ENCODE measurements at places on chromosomes 4 and X. TPM values are rescaled to one million over a fixed set of nuclear protein-coding genes. Genes with fewer than 3 reads are reported as not detected.

The IL2 gene
- not detected for total RNA-seq

The RIPPLY1 gene
- total RNA-seq: not detected

The MID2 gene
- total RNA-seq: 25.2 TPM

The NRK gene
- 1.3 TPM for total RNA-seq

The RAP2C gene
- 24.3 TPM for total RNA-seq

The DCTD gene
- total RNA-seq: 88.6 TPM

The ADH4 gene
- 0.38 TPM for total RNA-seq

The SSX2B gene
- not detected for total RNA-seq

The TMEM154 gene
- total RNA-seq: 12.7 TPM

The TMLHE gene
- 14.2 TPM for total RNA-seq

The SEL1L3 gene
- total RNA-seq: 69.2 TPM

The MID1IP1 gene
- total RNA-seq: 83.6 TPM

The UCHL1 gene
- total RNA-seq: 7.2 TPM

The MSMO1 gene
- total RNA-seq: 213 TPM

The EDA2R gene
- 5.6 TPM for total RNA-seq

The ZIC3 gene
- total RNA-seq: not detected

DNA sequence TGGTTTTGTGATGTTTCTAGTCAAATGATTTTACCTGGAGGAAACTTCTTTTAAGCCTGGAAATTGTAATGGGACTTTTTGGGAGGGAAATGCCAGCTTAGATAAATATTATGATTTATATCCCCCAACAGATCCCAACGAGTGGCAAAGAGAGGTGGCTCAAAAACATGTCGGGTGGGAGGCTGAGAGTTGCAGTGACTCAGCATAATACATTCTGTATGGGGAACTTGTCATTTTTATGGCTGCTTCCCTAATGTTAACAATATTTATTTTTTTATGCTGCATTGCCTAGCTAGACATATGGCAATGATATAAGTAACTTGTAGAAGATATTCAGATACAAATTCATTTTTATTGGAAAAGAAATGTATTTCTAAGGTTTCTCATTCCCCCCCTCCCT is 219.0 kb downstream of the ARHGAP10 start:
- DNase-seq: no peak

- DNase-seq: no peak
Measured at GRCh38 chr4:107592519-107592918, 127.5 kb downstream of the PAPSS1 start.

DNA sequence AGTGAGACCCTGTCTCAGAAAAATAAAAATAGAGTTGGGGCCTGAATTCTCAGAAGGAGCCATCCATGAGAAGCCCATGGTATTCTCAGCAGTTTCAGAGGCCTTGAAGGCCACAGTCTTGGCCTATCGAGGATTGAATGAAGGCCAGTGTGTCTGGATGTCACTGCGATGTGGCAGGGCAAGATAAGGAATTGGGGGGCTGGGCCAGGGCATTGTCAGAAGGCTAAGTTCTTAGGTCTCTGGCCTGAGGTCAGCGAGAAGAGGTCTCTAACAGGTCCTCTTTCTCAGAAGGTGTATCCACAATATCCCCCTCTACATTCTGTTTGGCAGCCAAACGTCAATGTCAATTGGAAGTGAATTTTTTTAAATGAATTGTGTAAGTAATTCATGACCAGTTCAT is 5.7 kb downstream of the ZNF275 start:
- no peak for DNase-seq

GRCh38 chr4:139825523-139826014 is 159.9 kb downstream of the MGST2 start:
- no peak for DNase-seq

DNA sequence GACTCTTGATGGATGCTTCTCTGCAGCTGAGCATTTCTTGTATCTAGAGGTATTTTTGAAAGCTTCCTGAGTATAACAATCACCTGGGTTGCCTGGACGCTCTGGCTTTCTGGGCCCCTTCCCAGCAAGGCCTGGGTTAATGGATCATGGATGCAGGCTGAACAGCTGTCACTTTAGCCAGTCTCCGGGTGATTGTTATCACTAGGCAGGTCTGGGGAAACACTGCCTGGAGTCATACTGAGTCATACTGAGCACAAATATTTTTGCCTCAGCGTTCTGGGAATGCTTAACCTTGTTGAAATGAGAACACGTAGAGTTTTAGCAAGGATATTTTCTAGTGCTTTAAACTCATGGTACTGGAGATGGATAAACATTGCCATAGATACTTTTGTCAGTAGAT is 102.6 kb downstream of the PHEX start:
- DNase-seq: no peak

GRCh38 chr4:145101091-145101490 is 3.0 kb downstream of the ABCE1 start:
- DNase-seq: no peak

DNA sequence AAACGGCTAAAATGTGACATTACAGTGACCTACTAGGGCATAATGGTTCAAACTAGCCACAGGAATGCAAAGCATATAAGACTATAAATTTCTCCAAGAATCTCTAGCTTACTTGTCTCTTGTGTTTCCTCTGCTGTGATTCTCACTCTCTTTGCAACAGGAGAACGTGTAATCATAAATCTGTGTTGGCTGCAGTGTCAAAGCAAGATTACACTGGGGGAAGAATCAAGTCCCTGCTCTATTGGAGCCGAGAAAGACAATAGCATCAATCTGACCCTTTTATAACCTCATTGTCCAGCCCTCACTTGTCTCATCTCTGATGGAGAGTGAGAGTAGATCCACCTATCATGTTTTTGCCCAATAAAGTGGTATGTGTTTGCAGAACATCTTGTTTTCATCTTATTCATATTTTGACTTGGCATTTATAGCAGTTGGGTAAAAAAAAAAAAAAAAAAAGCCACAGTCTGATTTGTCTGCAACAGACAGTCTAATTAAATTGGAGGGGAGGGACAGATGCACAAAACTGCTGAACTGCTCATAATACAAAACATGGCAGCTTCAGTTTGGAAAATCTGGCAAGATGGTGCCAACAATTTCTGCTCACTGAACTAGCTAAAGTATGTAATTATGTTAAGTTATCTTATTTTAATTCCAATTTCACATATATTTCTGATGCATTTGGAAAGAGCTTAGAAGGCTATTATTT is 165.0 kb upstream of the GABRA2 start:
- no peak for DNase-seq

- no peak for DNase-seq
Measured at GRCh38 chr4:53943345-53944085, 120.9 kb downstream of the CHIC2 start.

DNA sequence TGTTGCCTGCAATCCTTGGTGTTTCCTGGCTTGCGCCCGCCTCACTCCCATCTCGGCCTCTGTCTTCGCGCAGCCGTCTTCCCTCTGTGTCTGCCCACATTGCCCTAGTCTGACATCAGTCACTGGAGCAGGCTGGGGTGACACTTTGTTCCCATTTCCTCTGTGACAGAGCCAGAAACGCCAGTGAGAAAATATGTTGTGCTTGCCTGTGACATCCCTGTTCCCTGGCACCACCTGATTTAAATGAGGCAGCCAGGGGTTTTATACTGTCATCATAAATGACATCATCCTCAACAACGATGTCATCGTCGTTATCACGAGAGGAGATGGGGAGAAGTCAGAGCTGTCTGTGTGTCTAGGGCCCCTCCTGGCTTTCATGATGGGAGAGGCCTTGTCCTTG is 29.1 kb downstream of the ZNF185 start:
- DNase-seq: no peak

DNA sequence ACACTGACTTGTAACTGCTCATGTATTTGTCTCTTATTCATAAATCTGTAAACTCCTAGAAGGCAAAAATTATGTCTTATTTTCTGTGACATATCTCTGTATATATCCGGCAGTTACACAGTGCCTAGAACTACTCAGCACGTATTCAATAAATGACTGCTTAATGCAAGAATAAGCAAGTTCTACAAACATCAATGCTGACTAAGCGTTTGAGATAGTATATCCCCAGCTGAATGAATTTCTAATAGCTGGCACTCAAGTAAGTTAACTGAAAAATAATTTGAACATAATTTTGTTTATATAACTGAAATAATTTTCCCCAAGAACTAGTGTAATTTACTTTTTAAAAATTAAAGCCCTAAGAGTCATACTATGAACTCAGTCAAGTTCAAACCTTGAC is 113.7 kb downstream of the ARAP2 start:
- no peak for DNase-seq

GRCh38 chr4:14257903-14258302 is 630.4 kb upstream of the BOD1L1 start:
- DNase-seq: no peak

GRCh38 chr4:42906341-42906740 is 13.8 kb downstream of the GRXCR1 start:
- no peak for DNase-seq

DNA sequence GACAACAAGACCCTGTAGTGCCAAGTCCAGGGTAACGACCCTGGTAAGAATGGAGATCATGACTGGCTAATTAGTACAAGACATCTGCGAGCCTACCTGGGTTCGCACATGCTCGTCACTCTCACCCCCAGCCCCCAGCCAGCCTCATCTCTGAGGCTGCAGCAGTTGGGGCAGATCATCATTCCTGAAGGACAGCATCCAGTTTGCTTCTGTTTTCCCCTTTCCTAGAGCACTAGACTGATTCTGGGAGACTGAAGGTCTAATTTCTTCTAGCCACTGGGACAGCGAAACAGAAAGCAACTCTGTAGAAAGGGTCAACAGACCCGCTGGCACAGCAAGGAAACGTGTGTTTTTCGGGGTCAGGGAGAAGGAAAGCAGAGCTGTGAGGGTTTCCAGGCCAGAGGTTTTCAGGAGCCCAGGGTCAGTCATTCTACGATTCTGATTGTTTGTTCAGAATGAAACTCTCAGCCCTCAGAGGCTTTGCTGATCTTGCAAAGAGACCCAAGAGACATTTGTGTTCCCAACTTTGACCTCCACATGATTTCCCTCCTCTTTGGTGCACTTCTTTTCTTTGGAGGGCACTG is 343.1 kb upstream of the NOCT start:
- DNase-seq: no peak

- no peak for DNase-seq
Measured at GRCh38 chr4:148510211-148510610, 68.0 kb upstream of the NR3C2 start.

- no peak for DNase-seq
Measured at GRCh38 chrX:19566359-19567222, 51.3 kb upstream of the MAP3K15 start.

DNA sequence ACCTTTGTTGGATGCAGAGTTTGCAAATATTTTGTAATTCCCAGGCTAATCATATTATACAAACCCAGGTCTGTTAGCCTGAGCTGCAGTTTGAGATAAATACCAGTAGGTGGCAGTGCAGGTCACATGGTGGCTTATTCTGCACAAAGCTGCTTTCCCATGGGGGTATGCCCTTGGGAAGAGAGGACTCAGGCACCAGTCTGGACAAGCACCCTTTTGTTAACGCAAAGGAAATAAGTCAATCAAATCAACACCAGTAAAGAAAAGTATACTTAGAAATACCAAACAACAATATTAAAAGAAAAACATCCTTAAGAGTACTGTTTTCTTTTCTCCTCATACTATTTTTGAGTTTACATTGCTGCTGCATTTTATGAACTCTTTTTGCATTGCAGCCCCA is 389.0 kb upstream of the ZFP42 start:
- no peak for DNase-seq

- no peak for DNase-seq
Measured at GRCh38 chr4:10460313-10461047, 3.3 kb upstream of the ZNF518B start.

DNA sequence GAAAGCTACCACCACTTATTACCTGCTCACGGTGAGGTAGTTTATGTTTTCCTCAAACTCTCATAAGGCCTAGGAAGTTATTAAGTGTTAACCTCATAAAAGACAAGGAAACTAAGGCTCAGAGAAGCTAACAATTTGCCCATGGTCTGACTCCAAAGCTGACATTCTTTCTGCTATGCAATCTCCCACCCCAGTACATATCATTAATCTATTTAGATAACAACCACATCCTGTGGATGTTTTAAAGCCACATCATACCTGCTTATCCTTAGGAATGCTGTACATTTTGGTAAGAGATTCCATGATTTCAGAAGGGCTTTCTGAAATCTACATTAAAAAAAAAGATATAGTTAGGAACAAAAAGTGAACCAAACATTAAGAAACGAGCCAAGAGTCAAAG is 55.4 kb downstream of the HUWE1 start:
- DNase-seq: no peak

- no peak for DNase-seq
Measured at GRCh38 chrX:131306601-131307000, 17.5 kb upstream of the IGSF1 start.

GRCh38 chr4:2364654-2365053 is 53.8 kb downstream of the ZFYVE28 start:
- DNase-seq: peak; percentile 80

GRCh38 chrX:120316587-120317283 is 5.5 kb upstream of the TMEM255A start:
- no peak for DNase-seq

DNA sequence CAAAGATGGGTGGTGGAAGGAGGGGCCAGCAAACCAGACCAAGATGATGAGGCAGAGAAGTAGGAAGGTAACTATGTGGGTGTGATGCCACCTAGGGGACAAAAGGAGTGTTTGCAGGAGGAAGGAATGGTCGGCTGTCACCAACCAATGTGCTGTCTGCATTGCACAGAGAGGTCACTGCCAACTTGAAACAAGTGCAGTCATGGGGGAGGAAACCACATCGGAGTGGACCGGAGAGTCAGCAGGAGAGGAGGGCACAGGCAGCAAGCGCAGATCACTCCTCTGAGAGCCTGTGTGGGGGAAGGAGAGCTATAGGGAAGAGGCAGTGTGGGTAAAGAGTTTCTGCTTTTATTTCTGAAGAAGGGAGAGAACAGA is 38.5 kb upstream of the FGFBP2 start:
- no peak for DNase-seq

DNA sequence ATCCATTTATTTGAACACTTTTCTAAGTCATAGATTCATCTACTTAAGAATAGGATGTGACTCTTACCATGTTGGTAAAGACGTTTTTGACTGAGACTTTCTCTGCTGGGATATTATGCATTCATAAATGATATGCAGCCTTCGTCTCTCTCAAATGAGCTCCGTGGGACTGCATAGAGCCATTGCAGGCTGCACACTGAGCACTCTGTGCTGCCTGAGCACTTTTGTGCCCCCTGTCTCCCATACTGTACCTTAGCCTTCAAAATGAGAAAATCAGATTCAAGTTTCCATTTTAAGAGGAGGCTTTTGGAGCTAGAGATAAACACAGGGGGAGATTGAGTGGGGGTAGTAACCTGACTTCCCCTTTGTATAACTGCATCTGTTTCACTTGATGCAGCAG is 433.6 kb downstream of the ZIC3 start:
- DNase-seq: no peak

GRCh38 chrX:10797466-10797865 is 177.1 kb upstream of the MID1 start:
- no peak for DNase-seq

- DNase-seq: peak; percentile 56
Measured at GRCh38 chr4:1987296-1987695, 21.5 kb downstream of the NELFA start.

DNA sequence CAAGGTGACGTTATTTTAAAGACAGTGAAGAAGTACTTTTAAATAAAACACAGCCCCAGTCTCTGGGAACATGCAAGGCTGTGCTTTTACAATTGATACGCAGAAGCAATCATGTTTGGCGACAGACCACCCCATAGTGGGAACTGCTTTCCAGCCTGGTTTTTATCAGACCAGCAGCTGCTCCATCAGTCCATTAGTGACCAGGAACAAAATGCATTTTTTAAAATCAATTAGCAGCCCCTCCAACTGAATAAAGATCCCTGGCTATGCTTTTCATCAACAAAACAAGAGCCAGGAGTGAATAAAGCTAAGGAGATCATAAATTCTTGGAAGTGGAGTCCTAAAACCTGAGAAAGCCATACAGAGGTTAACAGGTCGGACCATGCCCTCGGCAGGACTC is 153.0 kb upstream of the TENM3 start:
- DNase-seq: no peak
